Neural cell (in vitro differentiated cells): ENCODE measurements at places on chromosomes 7 and 10. TPM values are rescaled to one million over a fixed set of nuclear protein-coding genes. Genes with fewer than 3 reads are reported as not detected.

OR9A2 gene
- polyA plus RNA-seq: not detected in 2 replicates

CSGALNACT2 gene
- polyA plus RNA-seq: 20.3 and 20.7 TPM in 2 replicates

SLC39A12 gene
- not detected in 2 replicates for polyA plus RNA-seq

ABCF2 gene
- 32.7 and 45.8 TPM in 2 replicates for polyA plus RNA-seq

C10orf67 gene
- 0.48 and 3.8 TPM in 2 replicates for polyA plus RNA-seq

FGFBP3 gene
- 35.9 and 39.5 TPM in 2 replicates for polyA plus RNA-seq
